ENCODE measurements at places on chromosomes 12 and 14.

DNA sequence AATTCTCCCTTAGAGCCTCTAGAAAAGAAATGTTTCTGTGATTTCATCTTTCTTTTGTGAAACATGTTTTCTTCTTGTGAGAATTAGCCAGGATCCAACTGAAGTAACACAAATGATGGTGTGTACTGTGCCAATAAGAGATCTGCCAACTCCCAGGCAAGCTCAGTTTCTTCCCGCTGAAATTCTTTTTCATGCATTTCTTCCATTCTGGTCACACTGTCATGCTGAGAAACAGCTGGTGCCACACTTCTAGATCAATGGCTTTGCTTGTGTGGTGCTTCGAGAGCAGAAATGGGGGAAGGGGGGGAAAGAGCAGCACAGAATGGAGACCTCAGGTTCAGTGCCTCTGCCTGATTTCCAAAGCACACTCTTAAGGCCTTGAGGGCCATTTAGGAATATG lies 41.4 kb upstream of the FGF6 start:
- DNase-seq, result no peak

GRCh38 chr12:52823761-52824450 lies 10.0 kb upstream of the KRT4 start:
- no peak for DNase-seq

GRCh38 chr12:70267550-70267949 lies 24.3 kb downstream of the CNOT2 start:
- no peak for DNase-seq

DNA sequence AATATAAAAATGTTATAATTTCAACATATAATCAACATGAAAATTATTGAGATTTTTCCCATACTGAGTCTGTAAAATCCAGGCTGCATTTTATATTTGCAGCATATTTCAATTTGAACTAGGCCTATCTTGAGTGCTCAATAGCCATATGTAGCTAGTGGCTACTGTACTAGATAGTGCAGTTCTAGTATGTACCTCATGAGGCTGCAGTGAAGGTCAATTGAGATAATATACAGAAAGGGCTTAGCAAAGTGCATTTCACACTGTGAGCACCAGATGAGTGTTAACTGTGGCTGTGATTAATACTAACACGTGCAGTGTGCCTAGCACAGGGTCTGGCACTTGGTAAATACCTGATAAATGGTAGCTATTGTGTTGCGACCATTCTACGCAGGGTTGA lies 5.4 kb upstream of the SLC22A17 start:
- DNase-seq, result no peak

GRCh38 chr12:114783089-114783618 lies 99.2 kb upstream of the TBX3 start:
- DNase-seq, result no peak

DNA sequence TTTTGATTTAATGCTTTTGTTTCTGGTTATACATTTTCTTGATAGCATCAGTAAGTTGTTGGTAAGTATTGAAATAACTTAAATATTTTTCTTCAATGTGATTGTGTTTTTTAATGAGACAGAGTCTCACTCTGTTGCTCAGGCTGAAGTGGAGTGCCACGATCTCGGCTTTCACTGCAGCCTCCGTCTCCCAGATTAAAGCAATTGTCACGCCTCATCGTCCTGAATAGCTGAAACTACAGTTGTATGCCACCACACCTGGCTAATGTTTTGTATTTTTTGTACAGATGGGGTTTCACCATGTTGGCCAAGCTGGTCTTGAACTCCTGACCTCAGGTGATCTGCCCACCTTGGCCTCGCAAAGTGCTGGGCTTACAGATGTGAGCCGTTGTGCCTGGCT lies 78.8 kb downstream of the FGD4 start:
- DNase-seq, result no peak

DNA sequence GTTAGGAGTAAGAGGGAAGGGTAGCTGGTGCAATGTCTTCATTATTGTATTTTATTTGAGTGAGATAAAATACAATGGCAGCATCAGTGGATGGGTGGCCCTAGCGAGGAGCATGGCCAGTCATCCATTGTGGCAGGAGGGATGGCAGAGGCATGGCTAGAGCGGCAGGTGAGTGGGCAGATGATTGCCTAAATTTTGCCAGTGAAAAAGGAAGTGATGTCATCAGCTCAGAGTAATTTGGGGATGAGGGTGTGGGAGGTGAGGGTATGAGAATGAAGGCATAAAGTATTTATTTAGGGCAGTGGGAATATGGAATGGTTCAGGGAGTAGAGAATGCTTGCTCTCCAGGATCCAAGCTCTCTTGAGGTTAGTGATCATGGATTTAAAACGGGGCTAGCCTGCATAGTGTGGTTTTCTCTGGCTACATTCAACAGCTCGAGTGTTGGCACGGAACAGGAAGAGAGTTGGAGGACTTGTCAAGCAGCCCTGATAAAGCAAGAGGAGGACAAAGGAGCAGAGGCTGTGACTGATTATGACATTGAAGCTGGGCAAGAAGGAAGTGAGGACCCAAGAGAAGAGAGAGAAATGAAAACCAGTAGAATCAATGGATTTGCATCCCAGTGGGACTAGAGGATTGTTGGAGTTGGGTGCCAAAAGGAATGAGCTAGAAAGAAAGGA lies 18.7 kb upstream of the SERPINA6 start:
- DNase-seq, result no peak
